ENCODE measurements at places on chromosomes 3 and 15.

- DNase-seq = no peak
Observed at GRCh38 chr3:171972871-171973348, 66.5 kb upstream of the FNDC3B start.

GRCh38 chr3:134594331-134594741 is 56.5 kb downstream of the KY start:
- DNase-seq = peak; percentile 38

DNA sequence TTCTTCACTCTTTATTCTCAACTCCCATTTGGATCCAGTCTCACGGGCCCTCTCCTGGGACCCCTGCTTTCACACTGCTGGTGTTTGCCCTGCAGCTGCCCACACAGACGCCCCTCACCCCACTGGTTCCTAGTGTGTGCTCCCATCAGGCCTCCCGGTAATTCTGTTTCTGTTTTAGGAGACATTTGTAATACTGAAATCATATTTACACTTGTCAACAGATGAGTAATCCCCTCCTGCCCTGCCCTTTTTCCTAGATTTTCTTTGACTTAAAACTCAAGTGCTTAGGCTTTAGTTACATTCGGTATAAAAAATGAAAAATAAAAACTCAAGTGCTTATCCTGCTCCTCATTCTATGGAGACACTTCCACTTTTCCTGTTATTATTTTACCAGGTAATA is 18.4 kb upstream of the ABTB1 start:
- no peak for DNase-seq

DNA sequence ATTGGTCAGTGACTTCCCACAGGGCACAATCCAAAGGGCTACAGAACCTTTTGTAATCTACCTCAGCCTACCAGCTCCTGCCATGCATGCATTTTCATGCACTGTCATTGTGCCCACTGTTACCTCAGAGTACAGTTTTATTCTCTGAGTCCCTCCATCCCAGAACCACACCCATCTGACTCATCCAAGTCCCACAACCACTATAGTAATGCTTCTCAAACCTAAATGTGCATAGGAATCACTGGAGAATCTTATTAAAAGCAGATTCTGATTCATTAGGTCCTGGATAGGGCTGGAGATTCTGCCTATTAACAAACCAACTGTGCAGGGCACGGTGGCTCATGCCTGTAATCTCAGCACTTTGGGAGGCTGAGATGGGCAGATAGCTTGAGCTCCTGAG is 3.7 kb upstream of the B3GALNT1 start:
- DNase-seq = no peak

- no peak for DNase-seq
Observed at GRCh38 chr3:169998668-169999131, 32.1 kb downstream of the SEC62 start.

DNA sequence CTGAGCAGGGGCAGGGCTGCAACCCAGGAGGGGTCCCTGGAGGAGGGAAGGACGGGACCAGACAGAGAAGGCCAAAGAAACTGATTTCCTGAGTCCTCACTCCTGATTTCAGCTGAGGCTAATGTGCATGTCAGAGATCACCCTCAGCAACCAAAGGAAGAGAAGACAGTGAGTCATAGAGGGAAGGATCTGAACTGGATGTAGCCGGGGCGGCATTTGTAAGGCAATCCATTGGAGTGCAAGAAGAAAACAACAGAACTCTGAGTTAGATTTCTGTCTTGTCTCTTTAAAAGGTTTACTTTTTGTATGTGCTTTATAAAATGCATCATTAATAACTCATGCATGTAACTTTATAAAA is 105.3 kb upstream of the AGBL1 start:
- no peak for DNase-seq

GRCh38 chr3:151631946-151632345 is 101.8 kb upstream of the AADACL2 start:
- DNase-seq = no peak

DNA sequence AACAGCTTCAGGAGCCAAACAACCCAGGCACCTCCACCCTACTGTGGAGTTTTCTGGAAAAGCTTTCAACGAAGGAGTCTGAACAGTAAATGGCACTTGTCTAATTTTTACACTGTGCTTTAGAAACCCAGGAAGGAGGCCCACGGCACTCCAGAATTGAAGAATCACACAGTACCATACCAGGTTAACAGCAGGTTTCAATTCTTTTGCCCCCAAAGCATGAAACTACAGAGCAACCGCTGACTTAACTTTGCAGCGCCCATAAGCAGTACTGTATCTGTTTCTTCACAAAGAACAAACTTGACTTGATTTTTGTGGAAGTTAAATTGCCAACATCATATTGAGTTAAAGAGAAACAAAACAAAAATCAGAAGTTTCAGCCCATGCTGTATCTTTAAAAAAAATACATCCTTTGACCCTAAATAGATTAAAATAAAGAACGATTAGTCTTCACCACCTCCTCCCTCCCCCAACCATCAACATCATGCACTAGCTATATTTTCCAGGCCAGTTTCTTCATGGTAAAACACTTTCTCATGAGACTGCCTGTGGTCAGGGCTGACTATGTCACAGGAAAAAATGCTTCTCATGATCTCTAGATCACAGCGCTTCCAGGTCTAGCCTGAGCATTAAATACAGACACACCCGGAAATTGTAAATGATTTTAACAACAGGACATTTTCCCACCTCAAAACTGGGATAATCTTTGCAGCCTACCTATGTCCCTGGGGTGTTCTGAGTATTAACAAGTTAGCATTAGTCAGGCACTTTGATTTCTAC is 456.3 kb downstream of the FOXP1 start:
- no peak for DNase-seq

- no peak for DNase-seq
Observed at GRCh38 chr3:105728771-105729312, 140.0 kb downstream of the CBLB start.

DNA sequence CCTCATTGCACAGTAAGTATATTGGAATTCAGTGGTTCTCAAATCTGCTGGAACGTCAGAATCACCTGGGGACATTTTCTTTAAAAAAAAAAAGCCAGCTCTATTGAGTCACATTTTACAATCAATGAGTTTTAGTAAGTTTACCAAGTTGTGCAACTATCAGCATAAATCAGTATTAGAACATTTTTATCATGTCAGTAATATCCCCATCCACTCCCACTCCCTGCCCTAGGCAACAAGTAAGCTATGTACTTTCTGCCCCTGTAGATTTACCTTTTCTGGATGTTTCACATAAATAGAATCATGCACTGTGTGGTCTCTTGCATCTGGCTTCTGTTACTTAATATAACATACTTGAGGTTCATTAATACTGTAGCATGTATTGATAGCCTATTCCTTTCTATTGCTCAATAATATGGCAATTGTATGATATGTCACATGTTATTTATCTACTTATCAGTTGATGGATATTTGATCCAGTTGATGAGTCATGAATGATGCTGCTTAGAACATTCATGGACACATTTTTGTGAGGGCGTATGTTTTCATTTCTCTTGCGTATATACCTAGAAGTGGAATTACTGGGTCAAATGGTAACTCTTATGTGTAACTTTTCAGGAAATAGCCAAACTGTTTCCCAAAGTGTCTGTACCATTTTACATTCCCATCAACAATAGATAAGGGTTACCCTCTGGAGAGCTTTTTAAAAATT is 180.5 kb downstream of the THSD4 start:
- no peak for DNase-seq

GRCh38 chr3:29521751-29522150 is 240.9 kb downstream of the RBMS3 start:
- no peak for DNase-seq

GRCh38 chr15:55282284-55282833 is 7.3 kb downstream of the RAB27A start:
- no peak for DNase-seq

- DNase-seq = no peak
Observed at GRCh38 chr3:146404436-146404835, 64.9 kb downstream of the PLSCR2 start.

DNA sequence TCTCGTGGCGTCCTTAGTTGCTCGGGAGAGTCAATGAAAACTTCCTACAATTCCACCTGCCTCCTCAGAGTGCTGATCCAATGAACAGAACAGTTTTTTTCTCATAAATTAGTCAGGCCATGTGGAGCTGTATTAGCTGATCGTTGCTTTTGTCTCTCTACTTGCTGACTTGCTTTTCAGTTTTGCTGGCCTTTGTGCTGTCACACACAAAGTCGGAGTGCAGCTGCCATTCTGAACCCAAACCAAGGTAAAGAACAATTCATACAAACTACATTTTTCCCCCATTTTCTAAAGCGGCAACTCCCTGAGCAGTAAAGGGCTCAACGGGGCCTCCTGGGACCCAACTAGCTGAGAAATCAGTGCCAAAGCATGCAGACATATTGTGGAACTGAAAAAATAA is 43.1 kb downstream of the MEIS2 start:
- DNase-seq = no peak

GRCh38 chr15:68436680-68437079 is 4.7 kb upstream of the ITGA11 start:
- DNase-seq = no peak

- DNase-seq = no peak
Observed at GRCh38 chr3:104578558-104578957, 788.2 kb upstream of the ALCAM start.

DNA sequence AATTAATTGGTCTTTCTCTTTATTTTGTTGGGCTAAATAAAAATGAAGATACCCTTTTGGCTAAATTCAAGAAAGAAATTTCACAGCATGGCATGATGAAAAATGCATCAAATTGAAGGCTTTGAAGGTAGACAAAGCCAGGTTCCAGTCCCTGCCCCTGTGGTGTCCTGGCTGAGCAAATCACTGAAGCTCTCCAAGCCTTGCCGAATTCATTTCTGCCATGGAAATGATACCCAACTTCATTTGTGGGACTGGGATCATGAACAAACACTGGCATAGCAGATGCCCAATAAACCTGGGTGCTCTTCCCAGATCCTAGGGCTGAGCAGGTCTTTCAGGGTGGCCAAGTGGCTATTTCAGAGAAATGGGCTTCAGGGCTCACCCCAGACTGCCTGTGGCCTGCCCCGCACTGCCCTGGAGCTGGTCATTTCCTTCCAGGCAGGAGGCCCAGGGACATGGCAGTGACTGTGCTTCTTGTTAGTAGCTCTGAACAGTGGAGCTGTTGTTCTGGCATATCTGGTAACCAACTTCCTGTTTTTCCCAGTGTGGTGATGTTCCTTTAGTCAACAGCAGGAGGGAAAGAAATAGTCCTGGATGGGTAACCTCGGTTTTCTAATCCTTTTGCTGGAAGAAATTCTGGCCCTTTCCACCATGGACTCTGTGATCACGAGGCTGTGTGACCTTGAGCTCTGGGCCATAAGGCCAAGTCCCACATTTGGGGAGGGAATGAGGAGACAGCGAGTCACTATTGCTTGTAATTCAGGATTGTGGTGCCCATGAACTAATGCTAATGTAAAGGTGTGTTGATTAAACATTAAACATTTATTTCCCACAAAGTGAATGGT is 47.6 kb downstream of the CTDSPL start:
- no peak for DNase-seq

DNA sequence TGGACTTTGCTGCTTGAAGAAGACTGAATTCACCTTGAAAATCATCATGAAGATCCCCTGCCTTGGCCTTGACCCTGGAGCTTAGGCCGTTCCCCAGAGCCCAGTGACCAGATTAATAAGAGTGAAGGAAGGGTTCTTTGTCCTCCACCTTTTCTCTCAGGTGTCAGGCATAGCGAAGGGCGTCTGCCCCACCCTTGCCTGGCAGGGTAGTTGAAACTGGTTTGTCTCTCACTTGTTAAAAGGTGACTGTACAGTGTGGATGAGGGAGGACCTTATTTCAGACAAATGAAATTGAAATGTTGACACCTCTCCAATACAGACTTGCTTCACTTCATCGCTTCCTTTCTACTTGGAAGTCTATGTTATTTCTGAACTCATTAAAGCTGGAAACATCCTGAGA is 223.7 kb upstream of the BHLHE40 start:
- DNase-seq = no peak

DNA sequence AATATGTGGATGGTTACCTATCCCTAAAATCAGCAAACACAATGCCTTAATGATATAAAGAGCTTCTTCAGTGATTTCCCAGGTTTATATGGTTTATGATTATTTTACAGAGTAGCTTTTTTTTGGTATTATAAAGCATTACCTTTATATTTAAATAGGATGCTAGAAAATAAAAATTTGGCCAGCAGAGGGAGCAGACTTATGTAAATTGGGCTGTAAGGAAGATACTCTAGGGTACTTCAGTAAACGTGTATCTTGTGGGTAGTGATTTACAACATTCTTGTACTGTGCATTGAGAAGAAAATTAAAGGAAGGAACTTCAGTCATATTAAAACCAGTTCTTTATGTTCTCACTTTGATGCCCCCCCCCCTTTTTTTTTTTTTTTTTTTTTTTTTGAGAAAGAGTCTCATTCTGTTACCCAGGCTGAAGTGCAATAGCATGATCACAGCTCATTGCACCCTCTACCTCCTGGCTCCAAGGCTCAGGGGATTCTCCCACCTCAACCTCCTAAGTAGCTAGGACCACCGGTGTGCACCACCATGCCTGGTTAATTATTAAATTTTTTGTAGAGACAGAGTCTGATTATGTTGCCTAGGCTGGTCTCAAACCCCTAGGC is 167.9 kb downstream of the BBX start:
- DNase-seq = no peak

GRCh38 chr15:40091861-40092255 is 16.8 kb downstream of the BMF start:
- no peak for DNase-seq

DNA sequence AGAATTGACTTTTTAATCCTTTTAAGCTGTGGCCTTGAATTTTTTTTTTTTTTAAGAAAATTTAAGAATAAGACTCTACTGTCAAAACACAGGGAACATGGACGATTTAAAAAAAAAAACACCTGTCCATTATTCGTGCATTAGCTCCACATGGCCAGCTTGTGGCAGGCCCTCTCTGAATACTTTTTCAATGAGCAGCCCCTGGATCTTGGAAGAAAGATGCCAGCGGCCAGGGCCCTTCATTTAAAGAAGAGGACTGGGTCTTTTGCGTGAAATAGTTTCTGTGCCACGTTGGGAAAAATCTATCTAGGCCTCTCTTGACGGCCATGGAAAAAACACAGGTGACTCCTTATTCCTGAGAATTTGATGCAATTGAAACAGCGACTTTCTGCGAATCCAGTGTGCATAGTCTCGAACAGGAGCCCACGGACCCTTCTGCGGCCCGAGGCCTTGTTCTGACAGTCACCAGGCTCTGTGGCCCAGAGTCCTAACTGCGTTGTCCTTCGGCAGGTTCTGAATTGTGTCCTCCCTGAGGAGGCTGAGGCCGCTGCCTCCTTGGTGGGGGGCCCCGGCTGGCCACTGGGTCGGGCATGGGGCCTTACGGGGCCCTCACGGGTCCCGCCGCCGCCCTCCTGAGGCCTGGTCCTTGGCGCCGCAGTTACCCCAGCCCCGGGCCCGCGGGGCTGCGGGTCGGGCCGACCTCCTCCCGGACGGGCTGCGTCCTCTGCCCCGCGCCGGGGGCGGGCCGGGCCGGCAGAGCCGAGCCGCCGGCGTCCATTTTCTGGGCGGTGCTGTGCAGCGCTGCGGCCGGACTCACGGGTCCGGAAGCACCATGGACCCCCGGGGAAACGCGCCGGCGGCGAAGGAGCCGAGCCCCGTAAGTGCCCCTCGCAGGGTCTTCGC is 33.5 kb downstream of the ZBTB38 start:
- DNase-seq = no peak
